ENCODE measurements at places on chromosomes 4 and X. TPM values are rescaled to one million over a fixed set of nuclear protein-coding genes. Genes with fewer than 3 reads are reported as not detected.

DNA sequence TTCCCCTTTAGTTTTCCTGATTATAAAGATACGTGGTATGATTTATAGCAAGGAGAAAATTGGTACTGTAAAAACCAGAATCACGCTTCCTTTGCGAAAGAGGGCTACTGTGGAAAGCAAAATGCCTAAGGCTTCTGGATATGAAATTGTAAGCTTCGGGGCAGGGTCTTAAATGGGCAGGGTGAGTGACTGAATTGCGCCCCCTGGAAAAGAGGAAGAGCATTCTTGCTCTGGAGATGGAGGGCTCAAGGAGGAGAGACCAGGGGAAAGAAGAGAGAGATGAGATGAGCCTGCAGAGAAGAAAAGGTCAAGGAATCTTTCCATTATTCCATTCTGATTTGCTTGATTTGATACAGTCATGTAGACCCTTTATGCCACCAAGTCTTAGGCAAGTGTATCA, 13.1 kb upstream of the ETNPPL start:
- no peak for DNase-seq

DNA sequence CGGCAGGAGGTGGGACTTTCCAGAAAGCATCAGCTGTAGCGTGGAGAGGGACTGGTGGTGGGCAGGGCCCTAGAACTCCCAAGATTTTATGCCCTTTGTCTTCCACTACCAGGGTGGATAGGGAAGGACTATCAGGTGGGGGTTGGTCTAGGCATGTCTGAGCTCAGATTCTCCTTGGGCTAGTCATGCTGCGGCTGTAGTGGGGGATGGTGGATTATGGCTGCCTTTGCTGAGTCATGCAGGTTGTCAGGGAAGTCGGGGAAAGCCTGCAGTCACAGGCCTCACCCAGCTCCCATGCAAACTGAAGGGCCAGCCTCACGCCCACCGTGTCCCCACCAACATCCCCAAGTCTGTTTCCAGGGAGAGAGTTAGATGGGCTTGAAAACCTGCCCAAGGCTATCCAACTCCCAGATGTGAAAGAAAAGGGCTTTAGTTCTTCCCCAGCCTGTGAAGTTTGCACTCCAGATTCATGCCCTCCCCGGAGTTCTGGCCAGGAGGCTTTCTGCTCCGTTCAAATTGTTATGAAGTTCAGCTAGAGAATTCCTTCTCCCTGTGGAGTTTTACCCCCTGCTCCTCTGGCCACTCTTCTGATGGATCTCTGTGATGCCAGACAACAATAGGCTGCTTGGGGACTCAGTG, 13.4 kb upstream of the MEPE start:
- peak; percentile 72 for DNase-seq

- DNase-seq = no peak
Measured at GRCh38 chr4:8417071-8417614, 23.4 kb downstream of the ACOX3 start.

GRCh38 chr4:38290366-38290765, 330.2 kb downstream of the PTTG2 start:
- peak; percentile 9 for DNase-seq

- no peak for DNase-seq
Measured at GRCh38 chr4:15495621-15496020, 25.9 kb downstream of the CC2D2A start.

GRCh38 chr4:138408758-138409157, 166.6 kb upstream of the SLC7A11 start:
- no peak for DNase-seq

DNA sequence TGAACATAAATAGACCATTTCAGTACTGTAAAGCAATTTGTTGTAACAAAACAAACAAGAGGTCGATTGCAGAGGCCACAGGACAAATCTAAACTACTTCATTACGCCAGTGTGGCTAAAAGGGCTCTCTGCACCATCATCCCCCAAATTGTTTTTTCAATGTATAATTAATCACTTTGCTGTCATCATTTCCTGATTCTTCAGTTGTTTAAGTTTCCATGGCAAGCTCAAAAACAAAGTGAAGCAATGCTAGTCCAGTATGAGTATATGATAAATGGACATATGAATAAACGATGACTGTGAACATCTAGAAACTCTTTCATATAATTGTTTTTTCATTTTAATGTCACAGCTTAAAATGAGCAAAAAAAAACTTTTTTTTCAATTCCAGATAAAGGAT, 235.4 kb upstream of the FGF13 start:
- DNase-seq = peak; percentile 13

DNA sequence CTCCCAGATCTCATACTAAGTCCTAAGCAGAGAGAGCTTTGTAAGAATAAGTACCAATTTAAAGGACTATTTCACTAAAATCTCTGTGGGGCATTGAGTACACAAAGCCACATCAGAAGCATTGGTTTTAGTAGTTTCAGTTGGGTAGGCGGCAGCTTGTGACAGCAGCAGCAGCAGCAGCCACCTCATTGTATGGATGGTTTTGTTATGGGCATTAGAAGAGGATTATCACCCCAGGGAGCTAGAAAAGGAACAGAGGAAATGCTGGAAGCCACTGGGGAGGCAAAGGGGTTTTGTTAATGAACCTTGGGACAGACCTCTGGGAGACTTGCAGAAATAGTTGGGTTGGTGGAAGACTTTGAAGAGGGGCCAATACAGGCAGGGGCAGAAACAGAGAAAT, 93.9 kb upstream of the FRMPD3 start:
- DNase-seq = no peak

DNA sequence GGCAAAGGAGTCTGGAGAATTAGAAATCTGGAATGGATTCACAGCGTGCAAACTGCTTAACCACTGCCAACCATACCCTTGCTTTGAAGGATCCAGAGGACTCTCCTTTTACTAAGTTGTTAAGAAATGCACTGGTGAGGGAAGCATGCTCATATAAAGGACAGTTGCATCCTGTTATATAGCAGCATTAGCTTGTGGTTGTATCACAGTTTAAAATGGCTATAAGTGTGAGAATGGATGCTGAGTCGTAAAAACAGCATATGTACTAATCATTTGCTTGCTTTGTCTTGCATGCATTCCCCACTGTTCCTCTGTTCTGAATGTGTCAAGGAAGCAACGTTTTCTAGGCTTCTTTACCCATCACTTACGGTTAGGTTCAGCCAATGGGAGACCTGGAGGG, 101.1 kb downstream of the CXCL13 start:
- no peak for DNase-seq

DNA sequence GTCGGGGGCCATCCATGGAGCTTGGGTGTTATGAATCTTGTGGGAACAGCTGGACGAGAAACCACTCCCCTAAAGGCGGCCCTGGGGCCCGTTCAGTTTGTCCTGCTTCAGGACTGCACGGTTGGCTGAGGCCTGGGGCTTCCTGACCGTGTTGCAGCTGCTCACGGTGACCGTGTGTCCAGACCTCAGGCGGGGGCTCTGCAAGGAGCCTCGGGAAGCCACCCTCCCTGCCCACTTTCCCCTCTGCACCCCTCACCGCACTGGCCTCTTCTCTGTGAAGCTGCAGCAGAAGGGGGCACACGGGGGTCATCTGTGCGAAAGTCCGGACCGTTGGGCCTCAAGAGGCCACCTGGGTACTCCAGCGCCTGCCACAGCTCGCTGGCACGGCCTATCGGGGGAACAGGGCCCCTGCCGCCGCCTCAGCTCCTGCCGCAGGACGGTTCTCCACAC, 29.4 kb downstream of the UVSSA start:
- no peak for DNase-seq

Gene CETN2
- total RNA-seq = 48.7 TPM

DNA sequence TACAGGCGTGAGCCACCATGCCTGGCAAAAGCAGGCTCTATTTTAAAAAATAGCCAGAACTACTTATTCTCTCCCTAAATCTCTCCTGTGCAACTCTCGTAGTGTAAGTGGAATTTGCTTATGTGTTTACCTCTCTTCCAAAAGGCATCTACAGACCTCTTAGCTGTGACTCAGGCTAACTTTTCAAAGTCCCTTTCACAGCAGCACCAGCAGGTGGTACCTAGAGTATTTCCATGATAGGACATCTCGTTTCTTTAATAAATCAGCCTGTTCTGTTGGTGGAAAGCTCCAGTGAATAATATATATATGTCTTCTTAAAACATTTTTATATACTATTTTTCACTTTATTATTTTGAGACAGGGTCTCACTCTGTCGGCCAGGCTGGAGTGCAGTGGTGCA, 89.0 kb downstream of the NSUN7 start:
- DNase-seq = no peak

Gene GSX2
- total RNA-seq = not detected

DNA sequence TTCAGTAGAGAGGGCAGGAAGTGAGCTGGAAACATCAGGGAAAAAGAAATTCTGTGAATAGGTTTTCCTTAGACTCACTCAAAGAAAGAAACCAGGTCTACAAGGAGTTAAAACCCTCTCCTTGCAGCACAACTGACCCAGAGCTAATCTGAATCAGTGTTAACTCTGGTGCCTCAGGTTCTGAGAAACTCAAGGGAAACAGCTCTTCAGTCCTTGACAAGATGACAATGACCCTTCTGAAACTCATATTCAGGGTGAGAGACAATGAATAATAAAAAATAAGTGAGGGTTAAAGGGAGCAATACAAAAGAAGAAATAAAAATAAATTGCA, 903.6 kb downstream of the STPG2 start:
- DNase-seq = no peak

- no peak for DNase-seq
Measured at GRCh38 chrX:119570351-119570835, 4.0 kb upstream of the UBE2A start.

- peak; percentile 56 for DNase-seq
Measured at GRCh38 chr4:107951551-107951950, 20.2 kb downstream of the CYP2U1 start.

Gene TXK
- 0.92 TPM for total RNA-seq

GRCh38 chr4:31234901-31235300, 514.7 kb downstream of the PCDH7 start:
- no peak for DNase-seq

Gene SAGE1
- not detected for total RNA-seq

DNA sequence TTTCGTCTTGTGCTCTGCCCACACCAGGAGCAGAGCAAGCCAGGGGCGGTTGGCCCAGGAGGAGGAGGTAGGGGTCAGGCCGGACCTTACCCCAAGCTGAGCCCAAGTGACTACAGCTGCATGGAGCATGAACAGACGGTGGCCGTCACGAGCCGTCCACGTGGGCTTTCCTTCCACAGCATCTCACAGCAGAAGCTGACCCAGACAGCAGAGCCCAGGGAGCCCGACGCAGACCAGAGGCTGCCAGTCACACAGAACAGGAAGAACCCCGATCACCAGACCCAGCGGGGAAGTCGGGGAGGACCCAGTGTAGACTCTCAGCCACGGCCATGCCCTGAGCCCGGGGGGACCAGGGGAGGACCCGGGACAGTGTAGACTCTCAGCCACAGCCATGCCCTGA, 58.0 kb downstream of the FAM53A start:
- DNase-seq = no peak

Gene SMIM10
- total RNA-seq = 6.4 TPM

Gene STPG2
- total RNA-seq = not detected

DNA sequence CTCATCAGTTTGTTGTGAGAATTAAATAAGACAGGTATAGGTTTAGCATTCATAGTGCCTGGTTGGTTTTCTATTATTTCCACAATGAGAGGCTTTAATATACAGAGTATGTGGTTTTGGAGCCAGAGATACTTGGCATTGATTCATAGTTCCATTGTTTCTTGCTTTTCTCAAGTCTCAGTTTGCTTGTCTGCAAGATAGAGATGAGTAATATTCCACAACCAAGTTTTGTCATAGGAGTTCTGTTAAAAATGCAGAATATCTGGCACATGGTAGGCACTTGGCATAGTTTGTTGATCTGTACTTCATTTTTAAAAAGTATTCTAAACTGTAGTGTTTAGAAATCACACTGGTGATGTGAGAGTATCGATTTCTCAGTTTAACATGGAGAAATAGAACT, 37.5 kb upstream of the EDA2R start:
- DNase-seq = peak; percentile 53

Gene APLN
- 7.3 TPM for total RNA-seq

GRCh38 chr4:4858527-4859324, 739 bp upstream of the MSX1 start:
- no peak for DNase-seq

Gene COX18
- total RNA-seq = 30.5 TPM

Gene MAGEB2
- not detected for total RNA-seq

DNA sequence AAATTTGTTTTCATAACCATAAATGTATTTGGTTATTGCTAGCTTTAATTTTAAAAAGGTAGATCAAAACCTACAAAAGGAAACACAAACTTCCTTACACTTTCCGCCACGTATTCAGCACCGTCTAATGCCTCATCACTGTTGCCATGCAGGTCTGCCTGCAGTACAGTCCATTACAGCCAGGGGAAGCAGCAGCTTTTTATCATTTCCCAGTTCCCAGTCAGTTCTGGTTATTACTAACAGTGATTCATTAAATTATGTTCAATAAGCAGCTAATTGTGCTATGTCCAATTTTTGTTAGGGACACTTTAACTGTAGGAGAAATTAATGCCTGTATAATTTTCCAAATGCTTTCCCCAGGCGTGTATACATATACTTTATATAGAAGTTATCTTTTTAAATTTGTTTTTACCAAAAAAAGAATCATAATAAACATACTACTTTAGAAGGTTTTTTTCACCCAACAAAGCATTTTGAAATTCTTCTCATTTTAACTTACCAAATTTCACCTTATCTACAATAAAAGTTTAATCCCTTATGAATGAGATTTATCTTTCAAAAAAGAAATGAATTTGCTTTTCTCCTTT, 93.3 kb downstream of the ANXA3 start:
- peak; percentile 81 for DNase-seq

Gene DIPK2B
- total RNA-seq = not detected

DNA sequence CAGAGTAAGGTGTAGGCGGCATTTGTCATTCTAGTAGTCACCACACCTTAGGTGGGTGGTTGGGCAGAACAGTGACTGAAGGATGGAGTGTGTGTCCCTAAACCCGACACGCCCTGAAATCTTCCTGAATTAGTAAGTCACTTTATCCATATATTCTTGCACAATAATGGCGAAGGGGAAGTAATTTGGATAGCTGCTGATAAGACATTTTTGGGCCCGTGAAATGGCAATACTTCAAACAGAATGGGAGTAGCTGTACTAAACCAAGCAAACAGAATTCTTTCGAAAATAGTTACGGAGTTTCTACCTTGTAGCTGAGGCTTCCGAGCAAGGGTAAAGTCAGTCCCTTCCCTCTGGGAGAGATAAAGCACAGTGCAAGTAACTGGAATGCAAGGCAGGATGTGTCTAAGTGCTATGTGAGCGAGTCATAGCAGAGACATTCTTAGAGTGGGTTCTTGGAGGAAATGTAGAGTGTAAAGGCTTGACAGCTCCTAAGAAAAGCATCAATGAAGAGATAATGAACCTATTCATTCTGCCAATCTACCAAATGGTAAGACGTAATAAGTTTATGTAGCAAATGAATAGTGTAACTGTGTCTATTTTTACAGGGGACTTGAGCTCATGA, 72.8 kb downstream of the CLCN5 start:
- DNase-seq = peak; percentile 64

Gene SPANXA1
- total RNA-seq = not detected

- DNase-seq = no peak
Measured at GRCh38 chrX:542179-542578, 88.4 kb upstream of the SHOX start.
